ENCODE measurements at places on chromosomes 3 and 15.

- DNase-seq: no peak
Observed at GRCh38 chr15:81492969-81493645, 119.1 kb upstream of the TMC3 start.

DNA sequence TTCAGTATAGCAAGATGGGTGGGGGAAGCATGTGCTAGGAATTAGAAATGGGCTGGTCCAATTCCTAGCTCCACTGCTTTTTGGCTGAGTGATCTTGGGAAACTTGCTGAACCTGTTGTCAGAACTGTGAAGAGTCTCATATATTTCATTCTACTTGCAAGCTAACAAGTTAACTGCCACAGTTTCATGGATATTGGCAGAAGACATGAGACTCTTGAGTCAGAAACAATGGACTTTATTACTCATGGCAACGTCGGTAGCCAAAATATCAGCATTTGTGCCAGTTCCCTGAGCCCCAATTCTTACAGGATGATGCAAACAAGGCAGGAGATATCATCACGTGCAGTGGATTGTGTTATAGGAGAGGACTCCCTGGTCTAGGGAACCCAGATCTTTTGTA is 26.6 kb upstream of the PLAAT1 start:
- no peak for DNase-seq

DNA sequence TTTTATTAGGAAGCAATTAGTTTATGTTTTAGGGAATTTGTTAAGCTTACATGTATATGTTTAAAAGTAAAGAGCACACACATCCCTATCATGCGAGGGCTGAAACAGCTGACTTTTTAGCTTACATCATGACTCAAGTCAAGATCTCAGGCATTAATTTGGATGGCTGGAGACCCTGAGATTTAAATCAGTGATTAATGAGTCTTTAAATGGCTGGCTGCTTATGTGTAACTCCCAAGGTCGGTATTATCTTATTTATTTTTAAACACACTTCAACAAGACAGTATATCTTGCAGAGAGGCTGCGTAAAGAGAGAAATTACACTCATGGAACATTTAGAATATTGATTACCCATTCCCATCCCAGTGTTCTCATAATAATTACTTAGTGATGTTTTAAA is 169.4 kb downstream of the KBTBD8 start:
- DNase-seq: no peak

- no peak for DNase-seq
Observed at GRCh38 chr15:59298225-59298853, 74.3 kb downstream of the MYO1E start.

DNA sequence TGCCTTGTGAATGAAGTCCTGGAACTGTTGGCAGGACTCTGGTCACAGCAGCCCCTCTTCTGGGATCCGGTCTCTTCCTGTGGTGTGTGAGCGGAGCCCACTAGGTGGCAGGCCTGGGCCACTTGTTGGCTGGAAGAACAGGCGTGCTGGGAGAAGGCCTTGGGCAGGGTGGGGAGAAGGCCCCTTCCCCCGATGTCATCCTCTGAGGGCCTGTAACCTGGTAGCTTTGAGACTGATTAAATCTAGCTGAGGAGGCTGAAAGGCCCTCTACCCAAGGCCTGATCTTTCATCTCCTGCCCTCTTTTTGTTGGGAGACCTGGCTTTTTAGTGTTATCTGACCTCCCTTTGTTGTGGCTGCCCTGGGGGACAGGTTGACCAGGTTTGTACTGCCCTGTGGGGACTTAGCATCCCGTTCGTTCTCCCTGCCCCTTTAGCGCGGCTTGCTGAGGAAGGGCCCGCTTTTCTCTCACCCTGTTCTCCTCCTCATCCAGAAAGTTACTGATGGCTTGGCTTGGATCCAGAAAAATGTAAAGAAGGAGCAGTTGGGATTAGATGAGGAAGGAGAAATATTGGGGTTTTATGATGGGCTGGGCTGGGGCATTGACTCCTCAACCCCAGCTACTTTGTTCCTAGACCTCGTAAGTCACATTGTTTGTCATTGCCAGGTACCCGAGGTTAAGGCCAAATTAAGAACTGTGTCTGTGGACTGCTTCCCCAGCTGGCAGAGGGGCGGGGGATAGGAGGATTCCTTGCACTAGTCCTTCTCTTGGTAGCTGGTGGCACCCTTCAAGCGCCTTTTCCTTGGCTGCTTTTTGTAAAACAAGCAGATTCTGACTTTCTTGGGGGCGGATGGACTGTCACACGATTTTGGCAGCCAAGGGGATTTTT is 48.5 kb downstream of the CHCHD6 start:
- peak; percentile 78 for DNase-seq

DNA sequence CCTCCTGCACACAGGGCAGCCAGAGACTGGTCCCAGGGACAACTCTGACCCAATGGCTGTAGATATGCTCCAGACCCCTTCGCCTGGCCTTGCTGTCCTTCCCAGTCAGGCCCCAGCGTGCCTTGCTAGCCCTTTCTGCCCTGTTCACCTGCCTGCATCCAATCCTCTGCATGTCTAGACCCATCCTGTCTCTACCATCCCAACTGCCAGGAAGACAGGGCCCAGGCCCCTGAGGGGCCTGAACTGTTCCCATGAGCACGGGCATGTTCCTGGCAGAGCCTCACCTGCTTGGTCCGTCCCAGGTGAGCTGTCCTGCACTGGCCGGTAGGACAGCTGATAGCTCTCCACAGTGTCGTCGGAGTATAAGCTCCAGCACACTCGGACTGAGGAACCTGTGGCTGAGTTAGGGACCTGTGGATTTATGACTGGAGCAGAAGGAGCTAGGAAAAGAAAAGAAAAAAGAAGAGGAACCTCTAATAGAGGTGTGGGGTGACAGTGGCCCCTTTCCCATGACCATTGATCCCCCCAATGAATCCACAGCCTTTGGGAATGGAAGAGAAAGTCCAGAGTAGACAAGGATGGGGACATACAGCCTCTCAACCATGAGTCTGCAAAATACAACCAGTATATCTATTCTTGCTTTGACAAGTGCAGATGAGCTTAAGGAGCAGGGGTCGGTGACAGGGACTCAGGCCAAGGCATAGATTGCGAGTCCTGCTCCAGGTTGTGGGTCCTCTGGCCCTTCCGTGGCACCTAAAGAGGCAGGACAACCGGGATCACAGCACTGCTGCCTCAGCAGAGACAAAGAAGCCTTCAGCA is 33.9 kb downstream of the FSD2 start:
- no peak for DNase-seq

- DNase-seq: no peak
Observed at GRCh38 chr3:134624537-134625287, 26.1 kb downstream of the KY start.

- no peak for DNase-seq
Observed at GRCh38 chr3:25901796-25902195, 111.9 kb downstream of the OXSM start.

- no peak for DNase-seq
Observed at GRCh38 chr15:78083687-78084448, 6.4 kb upstream of the TBC1D2B start.

DNA sequence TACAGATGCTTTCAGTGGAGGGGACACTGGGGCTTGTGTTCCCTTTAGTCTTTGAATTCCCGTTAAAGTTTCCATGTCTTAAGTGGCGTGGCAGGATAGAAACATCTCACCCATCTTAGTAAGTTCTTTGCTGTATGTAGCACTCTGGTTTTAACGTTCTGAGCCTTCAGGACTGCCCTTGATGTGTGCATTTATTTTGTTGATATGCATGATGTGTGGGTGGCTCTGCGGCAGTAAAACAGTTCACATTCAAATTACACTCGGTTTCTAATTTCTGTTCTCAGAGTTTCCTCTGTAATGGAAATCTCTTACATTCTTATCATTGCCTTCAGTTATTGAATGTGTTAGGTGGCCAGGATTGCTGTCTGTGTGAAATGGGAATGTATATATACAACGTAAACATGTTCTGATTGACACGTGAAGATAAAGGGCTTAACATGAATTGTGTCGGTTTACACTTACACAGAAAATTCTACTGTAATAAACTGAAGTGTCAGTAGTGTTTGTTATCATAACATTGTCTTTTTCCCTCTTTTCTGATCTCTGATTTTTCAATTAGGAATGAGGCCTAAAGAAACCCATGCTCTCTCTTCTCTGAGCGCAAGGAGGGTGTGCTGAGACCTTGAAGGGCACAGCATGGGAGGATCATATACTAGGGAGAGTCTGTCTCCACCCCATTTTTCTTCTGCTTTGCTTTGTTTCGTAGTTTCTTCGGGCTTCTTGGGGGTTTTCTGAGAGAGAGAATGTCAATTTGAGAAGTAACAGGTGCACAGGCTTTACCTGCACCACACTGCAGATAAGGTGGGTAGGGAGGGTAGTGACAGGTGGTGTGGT is 51.5 kb downstream of the IGF1R start:
- DNase-seq: no peak

DNA sequence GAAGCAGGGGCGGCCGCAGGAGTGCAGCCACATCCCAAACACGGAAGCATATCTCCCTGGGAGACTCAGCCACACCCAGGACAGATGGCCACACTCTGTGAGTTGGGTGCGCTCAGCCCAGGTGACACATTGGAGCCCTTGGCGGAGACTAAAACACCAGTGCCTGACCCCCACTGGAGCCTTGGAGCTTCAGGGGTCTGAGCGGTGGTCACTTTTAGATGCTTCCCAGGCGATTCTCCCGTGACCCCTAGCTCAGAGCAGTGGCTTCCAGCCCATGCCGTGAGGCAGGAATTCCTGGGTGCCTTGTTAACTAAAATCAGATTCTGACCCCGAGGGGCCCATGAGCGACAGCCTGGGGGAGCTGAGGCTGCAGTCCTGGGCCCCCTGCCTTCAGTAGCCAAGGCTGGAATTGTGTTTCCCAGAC is 54.5 kb downstream of the PLXNA1 start:
- no peak for DNase-seq

DNA sequence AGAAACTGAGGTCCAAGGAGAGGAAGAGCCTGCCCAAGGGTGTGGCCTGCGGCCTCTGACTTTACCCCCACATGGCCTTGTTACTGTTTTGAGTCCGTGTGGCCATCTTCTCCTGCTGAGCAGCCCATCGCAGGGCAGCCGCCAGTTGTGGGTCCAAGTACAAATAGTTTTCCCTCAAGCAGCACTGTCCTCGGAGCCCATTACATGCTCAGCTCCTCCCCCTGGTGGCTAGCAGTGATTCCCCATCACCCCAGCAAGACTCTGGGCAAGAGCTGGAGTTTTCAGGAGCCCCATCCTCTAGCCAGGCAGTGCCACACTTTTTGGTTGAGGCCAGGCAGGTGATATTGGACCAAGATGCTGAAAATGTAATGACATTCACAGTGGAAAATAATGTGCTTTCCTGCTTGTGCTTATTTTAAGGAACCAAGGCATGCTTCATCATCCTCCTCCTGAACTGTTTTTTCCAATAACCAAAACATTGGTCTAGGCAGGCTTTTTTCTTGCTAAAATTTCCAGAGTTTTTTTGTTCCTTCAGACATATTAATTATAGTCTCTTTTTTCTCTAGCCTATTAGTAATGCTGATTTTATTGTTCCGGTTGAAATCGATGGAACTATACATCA is 23.2 kb upstream of the VILL start:
- DNase-seq: peak; percentile 81

- no peak for DNase-seq
Observed at GRCh38 chr15:59039225-59039624, 51.8 kb downstream of the RNF111 start.

DNA sequence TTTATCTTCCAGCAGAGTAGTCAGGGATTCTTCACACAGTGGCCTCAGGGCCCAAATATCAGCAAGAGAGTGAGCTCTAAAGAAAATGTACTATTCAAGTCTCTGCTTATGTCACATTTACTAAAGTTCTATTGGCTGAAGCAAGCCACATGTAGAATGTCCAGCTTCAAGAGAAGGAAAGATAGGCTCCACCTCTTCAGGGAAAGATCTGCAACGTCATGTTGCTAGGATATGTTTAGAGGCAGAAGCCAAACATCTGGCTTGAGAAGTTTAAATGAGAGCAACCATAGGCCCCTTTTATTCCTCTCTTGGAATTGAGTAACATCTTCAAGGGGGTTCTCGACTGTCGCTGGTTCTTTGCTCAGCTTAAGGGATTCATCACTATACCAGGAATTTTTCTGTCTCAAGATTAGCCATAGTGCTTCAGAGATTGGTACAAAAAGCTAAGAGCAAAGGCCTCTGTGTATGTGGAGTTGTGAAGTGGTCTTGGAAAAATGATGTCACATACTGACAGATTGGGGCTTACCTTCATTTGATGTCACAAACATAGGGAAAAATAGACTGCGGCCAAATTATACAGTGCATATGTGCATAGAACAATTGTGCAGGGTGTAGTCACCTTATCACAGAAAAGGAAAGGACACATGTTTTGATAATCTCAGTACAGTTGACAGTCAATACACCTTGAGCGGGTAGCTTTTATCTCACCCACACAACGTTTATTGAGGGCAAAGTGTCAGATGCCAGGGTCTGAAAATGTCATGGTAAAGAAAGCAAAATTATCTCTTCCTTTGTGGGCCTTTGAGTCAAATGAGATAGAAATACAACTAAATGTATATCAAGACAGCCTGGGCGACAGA is 11.3 kb upstream of the THRB start:
- DNase-seq: no peak

- peak; percentile 56 for DNase-seq
Observed at GRCh38 chr15:40100947-40101905, 7.5 kb downstream of the BMF start.

- no peak for DNase-seq
Observed at GRCh38 chr15:31366169-31366734, 39.6 kb downstream of the KLF13 start.

DNA sequence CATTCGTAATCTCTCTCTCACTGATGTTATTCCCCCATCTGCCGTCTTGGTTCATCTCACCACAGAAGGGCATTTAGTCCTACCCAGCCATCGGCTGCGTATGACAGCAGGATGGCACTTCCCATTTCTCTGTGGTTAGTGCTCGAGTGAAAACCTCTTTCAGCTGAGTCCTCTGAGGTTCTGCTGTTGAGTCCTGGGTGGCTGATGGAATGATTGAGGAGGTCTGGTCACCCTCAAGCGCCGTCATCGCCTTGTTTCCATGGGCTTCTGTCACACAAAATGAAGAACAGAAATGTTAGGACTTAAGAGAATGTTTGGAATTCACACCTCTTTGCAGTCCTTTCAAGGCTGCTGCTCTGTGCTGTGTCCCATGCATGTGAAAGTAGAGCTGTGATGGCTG is 9.4 kb upstream of the SACM1L start:
- peak; percentile 82 for DNase-seq

- no peak for DNase-seq
Observed at GRCh38 chr3:49015765-49016164, 2.6 kb downstream of the DALRD3 start.

DNA sequence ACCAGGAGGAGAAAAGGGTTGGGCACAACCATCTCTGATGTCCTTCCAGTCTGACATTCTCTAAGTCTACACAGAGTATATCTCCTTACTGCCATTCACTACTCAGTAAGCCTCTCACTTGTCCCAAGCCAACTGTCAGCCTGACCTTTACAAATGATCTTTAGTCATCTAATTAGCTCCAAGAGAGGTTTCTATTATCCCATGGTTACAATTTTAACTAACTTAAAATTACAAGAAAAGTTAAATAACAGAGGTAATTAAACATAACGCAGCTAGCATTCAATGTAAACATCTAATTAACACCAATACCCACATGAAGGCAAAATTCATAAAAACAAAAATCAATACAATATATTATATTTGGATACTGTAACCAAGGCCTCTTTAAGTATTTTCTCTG is 126.9 kb downstream of the LSAMP start:
- DNase-seq: no peak
